ENCODE measurements at places on chromosomes 7 and 10.

- DNase-seq: no peak
These were observed 15.3 kb upstream of the PRKAR2B start for GRCh38 chr7:107029061-107029763.

GRCh38 chr10:6297951-6298381, 95.2 kb downstream of the PFKFB3 start:
- peak; percentile 44 for DNase-seq

GRCh38 chr7:12943781-12944180, 256.3 kb downstream of the ARL4A start:
- DNase-seq: no peak

- DNase-seq: peak; percentile 60
These were observed 2.1 kb downstream of the ENTPD7 start for GRCh38 chr10:99661377-99661763.

GRCh38 chr7:137120690-137121089, 222.8 kb downstream of the PTN start:
- no peak for DNase-seq

- peak; percentile 87 for DNase-seq
These were observed 31.6 kb downstream of the TRIM8 start for GRCh38 chr10:102675666-102676533.

DNA sequence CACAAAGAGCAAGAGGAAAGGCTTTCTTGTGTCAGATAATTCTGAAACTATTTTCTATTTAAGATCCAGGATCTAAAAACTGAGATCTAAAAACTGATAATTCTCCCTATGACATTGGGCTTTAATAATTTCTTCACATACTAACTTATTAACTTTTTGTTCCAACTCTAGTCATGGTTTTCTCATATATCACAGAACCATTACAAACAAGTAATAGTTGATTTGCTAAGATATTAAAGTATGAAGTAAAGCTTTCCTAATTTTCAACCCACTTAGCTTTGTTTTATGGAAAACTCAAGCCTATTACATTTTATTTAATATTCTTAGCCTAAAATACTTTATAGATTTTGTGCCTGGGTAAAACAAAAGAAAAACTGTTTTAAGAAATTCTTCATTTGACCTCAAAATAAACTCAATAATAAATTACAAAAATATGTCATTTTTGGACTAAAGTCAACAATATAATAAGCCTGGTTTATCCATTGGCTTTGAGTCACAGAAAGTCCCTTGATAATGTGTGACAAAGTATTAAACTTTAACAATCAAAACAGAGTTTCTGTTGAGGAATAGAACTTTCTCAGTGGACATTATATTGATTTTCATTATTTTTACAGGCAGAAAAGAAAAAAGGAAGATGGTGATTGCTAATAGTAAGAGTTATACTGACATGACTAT, 1142.9 kb upstream of the SORCS1 start:
- DNase-seq: no peak

DNA sequence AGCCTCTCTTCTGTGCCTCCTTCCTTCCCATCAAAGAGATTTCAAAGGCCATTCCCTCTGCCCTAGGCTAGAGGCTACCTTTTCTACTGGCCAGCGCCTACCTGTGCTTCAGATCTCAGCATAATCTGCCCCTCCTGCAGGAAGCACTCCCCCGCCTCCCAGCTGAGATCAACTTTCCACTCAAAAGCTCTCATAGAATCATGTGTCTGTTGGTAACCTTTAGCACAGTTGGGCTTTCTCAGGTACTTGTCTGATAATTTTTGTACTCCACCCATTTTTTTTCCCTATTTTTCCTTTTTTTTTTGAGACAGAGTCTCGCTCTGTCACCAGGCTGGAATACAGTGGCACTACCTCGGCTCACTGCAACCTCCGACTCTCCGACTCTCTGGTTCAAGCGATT, 231.0 kb upstream of the PRSS58 start:
- no peak for DNase-seq

DNA sequence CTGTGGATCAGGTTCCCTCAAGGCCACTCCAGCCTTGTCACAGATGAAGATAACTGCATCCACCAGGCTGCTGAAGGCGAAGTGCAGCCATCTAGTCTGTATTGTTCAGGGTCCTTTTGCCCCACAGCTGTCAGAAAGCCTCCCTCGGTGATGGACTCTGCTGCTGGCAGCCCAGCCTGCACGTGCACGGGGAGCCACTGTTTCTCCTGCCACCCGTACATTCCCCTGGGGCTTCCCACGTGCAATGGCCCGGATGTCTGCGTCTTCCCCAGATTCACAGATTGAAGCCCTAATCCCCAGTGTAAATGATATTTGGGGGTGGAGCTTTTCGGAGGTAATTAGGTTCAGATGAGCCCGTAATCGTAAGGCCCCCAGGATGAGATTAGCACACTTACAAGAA, 46.6 kb upstream of the VIPR2 start:
- DNase-seq: no peak

DNA sequence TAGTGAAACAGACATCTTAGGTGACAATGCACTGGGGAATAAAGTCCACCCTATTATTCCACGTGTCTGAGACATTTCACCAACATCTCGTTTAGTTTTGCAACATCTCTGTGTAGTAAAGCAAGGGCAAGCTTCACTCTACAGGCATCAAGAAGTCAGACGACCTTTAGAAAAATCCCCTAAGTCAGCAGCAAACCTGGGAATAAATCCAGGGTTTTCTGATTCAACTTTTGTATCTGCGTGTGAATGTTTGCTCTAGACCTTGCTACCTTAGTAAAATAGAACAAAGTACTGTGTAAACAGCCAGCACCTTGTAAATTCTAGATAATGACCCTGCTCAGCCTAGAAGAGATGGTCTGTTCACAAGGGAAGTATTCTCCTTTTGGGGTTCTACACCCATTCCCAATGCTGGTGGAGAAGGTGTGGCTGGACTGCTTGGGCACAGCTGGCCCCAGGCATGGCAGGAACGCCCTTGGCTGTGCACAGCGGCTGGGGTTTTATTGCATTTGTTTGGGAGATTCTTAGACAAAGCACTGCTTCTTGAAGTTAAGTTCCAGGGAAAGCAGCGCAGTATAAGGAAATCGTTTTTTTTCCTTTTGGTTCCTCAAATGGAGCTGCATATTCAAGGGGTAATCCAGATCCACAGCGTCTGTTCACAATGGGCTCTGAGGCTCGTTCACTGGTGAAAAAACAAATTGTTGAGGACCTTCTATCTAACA, 38.3 kb upstream of the GALNTL5 start:
- no peak for DNase-seq

DNA sequence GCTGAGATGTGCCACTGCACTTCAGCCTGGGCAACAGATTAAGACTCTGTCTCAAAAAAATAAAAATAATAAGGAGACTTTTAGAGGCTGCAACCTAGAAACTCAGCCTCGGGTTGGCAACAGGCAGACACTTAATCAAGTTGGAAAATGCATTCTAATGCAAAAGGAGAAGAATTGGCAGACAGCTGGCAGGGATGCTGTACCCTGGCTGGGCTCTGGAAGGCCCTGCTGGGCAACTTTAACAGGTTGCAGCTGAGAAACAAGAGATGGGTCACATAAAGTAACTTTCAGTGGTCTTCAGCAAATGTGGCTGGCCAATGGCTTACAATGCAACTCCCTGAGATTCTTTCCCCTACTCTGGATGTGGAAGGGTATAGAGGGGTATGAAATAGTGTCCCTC, 1225.7 kb downstream of the TYW1 start:
- no peak for DNase-seq

DNA sequence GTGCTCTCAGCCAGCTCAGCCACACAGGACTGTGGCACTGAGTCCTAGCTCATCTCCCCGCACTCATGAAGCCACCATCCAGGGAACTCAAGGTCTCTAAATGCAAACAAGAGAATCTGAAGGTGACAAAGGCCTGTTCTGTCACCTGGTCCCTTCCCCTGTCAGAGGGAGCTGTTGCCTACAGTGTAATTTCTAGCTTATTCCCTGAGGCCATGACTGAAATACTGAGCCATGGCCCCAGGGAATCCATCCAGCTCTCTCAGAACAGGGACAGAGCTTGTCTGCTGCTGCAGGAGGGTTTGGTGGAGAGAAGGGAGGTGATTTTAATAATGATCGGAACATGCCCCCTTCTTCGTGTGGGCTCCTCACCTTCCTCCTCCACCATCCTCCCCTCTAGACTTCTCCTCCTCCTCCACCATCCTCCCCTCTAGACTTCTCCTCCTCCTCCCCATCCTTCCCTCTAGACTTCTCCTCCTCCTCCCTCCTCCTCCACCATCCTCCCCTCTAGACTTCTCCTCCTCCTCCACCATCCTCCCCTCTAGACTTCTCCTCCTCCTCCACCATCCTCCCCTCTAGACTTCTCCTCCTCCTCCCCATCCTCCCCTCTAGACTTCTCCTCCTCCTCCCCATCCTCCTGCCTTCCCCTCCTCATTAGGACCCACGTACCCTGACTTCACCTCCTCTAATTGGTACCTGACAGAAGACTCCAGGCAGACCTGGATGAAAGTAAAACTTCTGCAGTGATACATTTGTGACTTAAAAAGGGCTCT, 338.0 kb upstream of the MKI67 start:
- no peak for DNase-seq

DNA sequence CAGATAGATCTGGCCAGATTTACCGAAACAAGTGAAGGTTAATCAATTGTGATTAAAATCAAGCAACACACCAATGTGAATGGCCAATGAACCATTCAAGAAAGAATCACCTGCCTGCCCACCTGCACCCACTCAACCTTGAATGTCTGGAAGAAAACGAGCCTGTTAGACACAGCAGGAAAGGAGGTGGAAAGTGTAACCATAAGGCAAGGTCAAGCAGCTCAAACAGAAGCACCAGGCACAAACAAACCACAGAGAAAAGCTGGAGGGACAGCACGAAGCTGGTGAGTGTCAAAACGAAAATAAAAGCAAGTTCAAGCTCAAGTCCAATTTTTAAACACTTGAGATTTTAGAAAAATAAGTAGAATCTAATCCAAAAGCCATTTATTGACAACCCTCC, 64.9 kb downstream of the STEAP1B start:
- no peak for DNase-seq

GRCh38 chr10:43870968-43871439, 222.3 kb upstream of the ZNF32 start:
- DNase-seq: no peak

DNA sequence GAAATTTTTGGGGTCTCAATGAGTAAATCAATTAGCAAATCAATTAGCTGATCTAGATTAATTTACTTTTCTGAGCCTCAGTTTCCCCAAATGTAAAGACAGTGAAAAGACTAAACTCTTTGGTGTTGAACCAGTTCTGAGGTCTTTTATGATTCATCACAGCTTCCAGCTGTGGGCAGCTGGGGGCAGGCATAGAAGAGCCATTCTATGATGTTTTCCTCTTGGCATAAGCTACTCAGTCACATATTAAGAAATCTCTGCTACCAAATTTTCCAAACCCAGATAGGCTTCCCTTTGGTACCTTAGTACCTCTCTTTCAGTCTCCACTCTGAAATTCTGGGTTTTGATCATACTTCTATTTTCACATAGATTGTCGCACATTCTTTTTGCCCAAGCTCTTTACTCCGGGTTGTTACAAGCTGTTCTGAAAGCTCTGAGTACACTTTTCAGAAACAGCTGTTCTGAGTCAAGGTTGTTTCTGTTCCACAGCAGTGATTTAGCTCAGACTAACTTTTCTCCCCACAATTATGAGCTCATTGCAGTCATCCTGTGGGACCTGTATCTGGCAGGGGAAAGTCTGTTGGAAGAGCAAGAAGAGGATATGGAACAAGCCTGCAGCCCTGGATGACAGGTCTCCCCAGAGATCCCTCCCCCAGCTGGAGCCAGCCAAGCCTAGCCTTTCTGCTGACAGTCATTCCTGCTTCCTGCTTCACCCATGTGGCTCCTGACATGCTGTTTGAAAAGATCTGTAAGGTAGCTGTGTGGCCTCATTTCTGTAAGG, 599.6 kb upstream of the GHITM start:
- peak; percentile 66 for DNase-seq

- DNase-seq: no peak
These were observed 252.1 kb downstream of the GLI3 start for GRCh38 chr7:41984888-41985287.

GRCh38 chr7:151249034-151249731, 689 bp upstream of the SMARCD3 start:
- no peak for DNase-seq

- no peak for DNase-seq
These were observed 6.6 kb downstream of the LEP start for GRCh38 chr7:128247640-128248194.

- no peak for DNase-seq
These were observed 6.9 kb downstream of the ATP5MF start for GRCh38 chr7:99459087-99459486.

DNA sequence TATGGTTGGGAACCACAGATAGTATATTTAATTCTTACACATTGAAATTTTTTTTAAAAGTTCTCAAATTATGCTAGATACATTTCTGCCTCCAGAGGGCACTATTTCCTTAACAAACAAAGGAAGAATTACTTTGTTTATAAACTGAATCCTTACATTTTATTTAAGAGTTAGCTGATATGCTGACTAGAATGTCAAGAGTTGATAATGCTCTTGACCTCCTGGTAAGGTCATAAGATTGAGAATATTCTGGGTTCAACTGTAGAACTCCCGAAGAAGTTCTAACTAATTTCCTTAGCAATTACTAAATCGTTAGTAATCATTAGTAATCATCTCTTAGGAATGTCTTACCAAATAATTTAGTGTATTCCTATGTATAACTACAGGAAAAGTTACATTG, 95.3 kb upstream of the CYP26C1 start:
- DNase-seq: no peak

GRCh38 chr10:62277971-62278370, 9.3 kb upstream of the RTKN2 start:
- DNase-seq: no peak

GRCh38 chr10:124074501-124075109, 18.8 kb downstream of the CHST15 start:
- no peak for DNase-seq

DNA sequence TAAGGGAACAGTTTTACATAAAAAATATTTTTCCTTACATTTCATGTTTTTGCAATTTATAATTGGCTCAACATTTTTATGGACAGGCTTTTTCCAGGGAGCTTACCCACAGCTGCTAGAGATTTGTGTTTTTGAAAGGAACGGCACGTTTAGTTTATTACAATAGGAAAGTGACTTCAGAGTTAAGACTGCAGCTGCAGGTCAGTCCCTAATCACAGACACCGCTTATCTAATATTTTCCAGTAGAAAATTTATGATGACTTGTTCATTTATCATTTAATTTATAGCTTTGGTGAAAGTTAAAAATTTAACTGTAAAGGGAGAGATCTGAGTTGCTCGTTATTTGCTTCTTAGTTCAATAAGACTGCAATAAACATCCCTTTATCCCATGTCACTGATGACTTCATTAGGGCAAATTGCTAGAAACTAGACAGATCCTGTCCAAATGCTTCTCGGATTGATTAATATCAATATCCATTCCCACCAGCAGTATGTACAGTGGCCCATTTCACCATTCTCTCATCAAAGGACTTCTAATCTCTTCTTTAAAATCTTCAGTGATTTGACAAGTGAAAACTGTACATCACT, 97.0 kb upstream of the ODAD2 start:
- DNase-seq: no peak
